T-cell (primary cell): ENCODE measurements at places on chromosomes 16 and 17.

GRCh38 chr17:67403483-67403882 lies 26.4 kb downstream of the PITPNC1 start:
- DNase-seq: no peak

DNA sequence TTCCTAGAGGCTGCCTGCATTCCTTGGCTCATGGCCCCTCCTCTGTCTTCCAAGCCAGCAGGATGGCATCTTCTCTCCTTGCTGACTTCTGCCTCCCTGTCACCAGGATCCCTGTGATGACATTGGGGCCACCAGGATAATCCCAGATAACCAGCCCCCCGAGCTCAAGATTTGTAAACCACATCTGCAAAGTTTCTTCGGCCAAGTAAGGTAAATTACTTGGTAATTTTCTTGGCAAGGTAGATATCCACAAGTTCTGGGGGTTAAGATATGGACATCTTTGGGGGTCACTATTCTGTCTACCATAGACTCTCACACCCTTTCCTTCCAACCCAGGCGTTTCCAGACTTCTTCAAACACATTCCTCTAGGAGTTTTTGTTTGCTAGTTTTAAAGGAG lies 42.6 kb upstream of the ZCCHC14 start:
- DNase-seq: no peak

GRCh38 chr17:56185491-56186221 lies 32.4 kb downstream of the ANKFN1 start:
- DNase-seq: no peak

DNA sequence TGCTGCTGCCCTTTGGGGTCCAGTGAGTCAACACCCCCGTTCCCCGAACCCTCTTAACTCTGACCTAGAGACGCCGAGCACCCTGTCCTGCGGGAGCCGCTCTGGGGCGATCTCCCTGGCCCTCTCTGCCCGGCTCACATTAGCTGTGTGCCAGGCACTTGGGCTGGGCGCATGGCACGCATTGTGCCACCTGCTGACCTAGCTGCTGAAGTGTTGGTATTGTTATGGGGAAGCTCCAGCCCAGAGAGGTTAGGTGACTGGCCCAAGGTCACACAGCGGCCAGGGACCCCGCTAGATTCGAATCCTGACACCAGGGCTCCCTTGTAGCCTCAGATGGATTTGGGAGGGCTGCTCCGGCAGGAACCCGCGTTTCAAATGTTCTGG lies 1.1 kb downstream of the HSD17B1 start:
- DNase-seq: no peak

DNA sequence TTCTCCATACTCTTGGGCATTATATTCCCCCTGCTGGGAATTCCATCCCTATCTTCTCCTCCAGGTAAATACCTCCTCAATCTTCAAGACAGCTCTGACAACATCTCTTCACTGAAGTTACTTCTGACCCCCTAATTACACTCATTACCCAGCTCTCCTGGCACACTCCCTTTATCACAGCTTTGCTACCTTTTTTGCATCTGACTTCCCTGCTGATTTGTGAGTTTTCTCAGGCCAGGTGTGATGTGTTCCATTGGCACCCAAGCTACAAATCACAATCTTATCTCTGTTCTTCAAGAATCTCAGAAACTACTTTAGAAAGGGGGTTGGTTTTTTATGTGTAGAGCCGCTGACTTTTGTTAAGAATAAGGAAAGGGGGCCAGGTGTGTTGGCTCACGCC lies 14.0 kb downstream of the CLEC19A start:
- no peak for DNase-seq

- no peak for DNase-seq
These were observed 104.4 kb downstream of the SSH2 start for GRCh38 chr17:29825604-29826003.

DNA sequence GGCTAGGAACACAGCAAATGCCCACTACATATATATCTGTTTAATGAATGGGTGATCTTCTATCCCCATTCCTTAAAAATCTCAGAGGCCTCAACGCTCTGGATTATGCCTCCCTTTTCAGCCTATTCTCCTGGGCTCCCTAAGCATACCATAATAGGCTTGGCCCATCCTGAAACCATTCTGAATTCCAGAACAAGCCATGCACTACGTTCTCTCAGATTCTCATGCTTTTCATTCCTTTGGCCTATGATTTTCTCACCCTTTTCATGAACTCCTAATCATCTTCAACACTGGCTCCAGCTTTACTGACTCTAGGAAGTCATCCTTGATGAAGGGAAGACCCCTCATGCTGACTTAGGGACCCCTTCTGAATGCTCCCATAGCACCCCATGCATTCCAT lies 71.1 kb downstream of the RPGRIP1L start:
- DNase-seq: no peak

GRCh38 chr17:7560172-7561027 lies 1.3 kb upstream of the SENP3 start:
- peak; percentile 34 for DNase-seq

- no peak for DNase-seq
These were observed 40.3 kb upstream of the MED13 start for GRCh38 chr17:62105357-62105756.

- DNase-seq: no peak
These were observed 10.9 kb downstream of the STH start for GRCh38 chr17:46009681-46010596.

- DNase-seq: no peak
These were observed 27.9 kb upstream of the DBNDD1 start for GRCh38 chr16:90046971-90047713.

- no peak for DNase-seq
These were observed 1.5 kb downstream of the PITPNM3 start for GRCh38 chr17:6554871-6555330.

DNA sequence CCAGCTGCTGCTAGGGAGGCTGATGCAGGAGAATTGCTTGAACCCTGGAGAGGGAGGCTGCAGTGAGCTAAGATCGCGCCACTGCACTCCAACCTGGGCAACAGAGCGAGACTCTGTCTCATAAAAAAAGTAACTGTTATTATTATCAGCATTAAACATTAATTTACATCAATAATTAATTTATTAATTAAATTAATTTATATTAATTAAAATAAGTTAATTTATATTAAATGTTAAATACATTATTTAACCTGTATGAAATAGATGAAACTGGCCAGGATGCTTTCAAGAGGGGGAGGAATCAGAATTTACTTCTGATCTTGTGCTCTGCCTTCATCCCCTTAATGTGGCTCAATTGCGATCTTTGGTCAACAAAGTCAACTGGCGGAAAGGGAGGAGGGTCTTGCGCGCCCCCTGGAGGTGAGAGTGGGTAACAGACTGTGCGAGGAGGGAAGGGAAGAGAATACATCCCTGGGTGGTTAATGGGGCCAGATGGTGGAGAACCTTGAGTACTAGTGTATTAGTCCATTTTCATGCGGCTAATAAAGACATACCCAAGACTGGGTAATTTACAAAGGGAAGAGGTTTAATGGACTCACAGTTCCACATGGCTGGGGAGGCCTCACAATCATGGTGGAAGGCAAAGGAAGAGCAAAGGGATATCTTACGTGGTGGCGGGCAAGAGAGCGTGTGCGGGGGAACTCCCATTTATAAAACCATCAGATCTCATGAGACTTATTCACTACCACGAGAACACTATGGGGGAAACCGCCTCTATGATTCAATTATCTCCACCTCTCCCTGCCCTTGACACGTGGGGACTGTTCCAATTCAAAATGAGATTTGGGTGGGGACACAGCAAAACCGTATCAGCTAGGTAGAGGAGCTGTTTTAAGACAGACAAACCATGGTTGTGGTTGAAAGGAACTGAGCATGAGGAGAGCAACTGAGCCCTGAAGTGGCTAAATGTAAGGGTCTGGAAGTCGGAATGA lies 15.7 kb upstream of the CPPED1 start:
- DNase-seq: peak; percentile 49

- DNase-seq: no peak
These were observed 70.1 kb upstream of the DOC2B start for GRCh38 chr17:251531-251930.

- DNase-seq: no peak
These were observed 108.4 kb downstream of the OR1D5 start for GRCh38 chr17:2954898-2955445.

DNA sequence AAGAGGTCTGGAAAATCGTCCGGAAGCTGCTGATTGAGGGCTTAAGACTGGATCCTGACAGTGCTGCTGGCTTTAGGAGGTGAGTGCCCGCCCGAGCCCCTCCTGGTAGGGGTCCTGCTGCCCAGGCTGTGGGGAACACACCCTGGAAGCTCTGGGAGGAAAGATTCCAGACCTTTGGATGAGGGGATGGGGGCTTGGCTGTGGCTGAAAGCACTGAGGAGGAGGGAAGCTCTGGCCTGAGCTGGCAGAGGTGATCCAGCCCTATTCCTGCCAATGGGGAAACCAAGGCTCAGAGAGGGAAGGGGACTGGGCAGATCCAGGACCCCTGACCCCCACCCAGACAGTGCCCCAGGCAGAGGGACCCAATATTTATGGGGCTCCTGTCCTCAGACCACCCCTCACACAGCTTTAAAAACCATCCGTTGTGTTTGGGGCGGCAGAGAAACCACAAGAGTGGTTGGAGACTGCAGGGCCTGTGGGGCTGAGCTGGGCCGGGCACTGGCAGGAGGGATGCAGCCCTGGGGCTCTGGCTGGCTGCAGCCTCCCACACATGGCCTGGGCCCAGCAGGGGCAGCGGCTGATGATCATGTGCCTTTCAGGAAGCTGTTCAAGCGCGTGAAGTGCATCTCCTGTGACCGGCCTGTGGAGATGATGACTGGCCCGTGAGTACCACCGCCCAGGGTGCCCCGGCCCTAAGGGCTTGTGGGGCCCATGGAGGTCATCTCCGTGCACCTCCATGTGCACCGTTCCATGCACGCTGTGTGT lies 22.8 kb downstream of the UBALD1 start:
- no peak for DNase-seq

DNA sequence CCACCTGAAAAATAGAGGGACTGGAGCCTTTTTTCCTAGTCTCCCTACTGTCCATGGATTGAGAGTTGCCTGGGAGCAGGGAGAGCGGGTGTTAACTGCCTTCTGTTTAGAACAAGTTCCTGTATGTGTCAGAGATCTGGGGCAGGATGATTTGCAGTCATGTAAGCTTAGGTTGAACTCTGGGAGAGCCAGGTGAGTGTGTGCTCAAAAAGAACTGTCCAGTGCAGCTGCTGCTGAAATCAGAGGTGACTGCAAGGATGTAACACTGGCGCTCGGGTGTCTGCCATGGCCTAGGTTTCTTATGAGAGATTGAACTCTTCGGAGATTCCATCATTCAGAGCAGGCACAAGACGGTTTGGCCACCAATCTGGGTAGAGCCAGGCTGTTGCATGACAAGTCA lies 432.5 kb downstream of the CDH13 start:
- DNase-seq: no peak

GRCh38 chr16:23929856-23930255 lies 94.1 kb downstream of the PRKCB start:
- DNase-seq: no peak

DNA sequence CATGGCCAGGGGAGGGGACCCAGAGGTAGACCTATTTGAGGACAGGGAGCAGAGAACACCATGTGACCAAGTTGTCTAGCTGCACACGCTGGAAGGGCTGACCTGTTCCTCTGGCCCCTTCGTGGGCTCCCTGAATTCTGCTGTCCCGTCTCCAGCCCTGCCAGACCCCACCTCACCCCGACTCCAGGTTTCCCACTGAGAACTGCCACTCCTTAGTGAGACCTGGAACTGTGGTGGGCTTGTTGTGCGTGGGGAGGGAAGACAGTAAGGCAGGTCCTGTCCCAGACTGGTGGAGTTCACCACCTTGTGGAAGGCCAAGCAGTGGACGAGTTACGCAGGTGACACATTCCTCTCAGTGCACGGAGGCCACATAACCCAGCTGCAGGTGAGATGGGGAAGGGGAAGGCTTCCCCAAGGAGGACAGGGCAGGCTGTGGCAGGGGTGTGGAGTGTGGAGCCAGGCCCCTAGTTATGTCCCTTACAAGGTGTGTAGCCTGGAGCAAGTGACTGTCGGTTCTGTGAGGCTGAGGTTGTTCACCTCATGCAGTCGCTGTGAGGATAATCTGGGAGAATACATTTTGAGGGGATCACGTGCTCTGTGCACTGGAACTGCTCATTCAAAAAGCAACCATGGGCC lies 54.7 kb downstream of the USP22 start:
- DNase-seq: no peak

DNA sequence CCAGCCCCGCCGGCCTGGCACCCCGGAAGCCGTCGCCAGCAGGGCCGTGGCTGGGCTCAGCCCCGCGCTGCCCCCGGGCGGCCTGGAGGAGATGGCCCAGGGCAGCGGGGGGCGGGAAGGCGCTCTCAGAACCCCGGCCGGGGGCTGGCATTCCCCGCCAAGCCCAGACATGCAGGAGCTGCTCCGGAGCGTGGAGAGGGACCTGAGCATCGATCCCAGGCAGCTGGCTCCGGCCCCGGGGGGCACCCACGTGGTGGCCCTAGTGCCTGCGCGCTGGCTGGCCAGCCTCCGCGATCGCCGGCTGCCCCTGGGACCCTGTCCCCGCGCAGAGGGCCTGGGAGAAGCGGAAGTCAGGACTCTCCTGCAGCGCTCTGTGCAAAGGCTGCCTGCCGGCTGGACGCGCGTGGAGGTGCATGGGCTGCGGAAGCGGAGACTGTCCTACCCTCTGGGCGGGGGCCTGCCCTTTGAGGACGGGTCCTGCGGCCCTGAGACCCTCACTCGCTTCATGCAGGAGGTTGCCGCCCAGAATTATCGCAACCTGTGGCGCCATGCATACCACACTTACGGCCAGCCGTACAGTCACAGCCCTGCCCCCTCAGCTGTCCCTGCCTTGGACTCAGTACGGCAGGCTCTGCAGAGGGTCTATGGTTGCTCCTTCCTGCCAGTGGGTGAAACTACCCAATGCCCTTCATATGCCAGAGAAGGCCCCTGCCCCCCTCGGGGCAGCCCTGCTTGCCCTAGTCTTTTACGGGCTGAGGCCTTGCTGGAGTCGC lies 551 bp downstream of the WDR81 start:
- no peak for DNase-seq

GRCh38 chr16:65618333-65618732 lies 496.5 kb upstream of the CDH11 start:
- DNase-seq: no peak

DNA sequence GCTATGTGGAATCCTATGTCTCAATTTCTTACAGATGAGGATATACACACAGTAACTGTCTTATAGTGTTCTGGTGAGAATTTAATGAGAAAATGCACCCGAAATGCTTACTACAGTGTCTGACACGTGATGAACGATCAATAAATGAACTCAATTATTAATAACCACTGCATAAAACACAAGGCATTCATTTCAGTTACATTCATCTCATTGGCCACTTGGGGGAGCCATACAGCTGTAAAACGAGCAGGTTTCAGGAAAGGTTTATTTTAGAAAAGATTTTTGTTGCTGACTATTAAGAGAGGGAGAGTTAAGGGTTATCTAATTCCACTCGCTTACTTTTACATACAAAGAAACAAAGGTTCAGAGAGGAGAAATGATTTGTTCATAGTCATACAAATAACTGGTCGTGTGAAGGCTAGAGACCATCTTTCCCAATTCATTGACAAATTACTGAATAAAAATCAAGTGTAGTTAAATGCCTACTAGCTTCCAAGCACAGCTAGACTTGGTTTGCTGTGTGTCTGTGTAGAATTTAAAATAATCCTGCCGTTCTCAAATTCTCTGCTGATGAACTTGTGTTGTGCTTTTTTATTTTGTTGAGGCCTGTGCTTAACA lies 160.1 kb downstream of the MAP2K4 start:
- no peak for DNase-seq
